ENCODE measurements at places on chromosomes 2 and 18.

DNA sequence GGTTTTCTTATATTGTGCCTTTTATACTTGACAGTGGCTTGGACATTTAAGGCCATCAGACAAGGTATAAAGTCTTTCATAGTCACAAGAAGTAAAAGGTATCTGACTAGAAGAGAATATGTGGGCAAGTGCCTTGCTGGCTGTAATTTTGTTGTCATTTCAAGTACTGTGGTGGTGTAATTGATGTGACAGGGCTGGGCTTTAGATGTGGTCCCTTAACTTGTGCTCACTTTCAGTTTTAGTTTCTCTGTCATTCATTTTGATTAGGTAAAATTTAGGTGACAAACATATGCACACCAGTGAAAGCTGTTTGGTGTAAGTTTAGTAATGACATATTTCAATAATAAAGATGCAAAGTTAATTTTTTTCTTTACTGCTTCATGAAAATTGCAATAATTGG, 31.2 kb upstream of the TBR1 start:
- no peak for DNase-seq

DNA sequence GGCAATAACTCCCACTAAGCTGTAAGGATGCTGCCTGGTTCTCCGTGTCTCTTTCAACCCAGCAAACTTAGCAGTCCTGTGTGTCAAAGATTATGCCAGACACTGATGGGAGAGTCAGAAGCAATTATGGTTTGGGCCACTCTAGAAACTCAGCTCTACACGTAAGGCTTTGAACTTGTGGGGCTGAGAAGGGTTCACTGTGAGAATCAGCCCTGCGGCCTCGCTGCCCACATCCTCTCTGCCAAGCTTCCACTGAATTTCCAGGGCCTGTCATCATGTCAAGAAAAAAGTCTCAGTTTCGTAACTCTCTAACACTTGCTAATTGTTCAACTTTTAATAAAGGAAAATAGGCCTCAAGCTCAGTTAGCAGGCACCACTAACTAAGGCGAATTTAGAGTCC, 308.8 kb upstream of the LYPD1 start:
- DNase-seq, result no peak

DNA sequence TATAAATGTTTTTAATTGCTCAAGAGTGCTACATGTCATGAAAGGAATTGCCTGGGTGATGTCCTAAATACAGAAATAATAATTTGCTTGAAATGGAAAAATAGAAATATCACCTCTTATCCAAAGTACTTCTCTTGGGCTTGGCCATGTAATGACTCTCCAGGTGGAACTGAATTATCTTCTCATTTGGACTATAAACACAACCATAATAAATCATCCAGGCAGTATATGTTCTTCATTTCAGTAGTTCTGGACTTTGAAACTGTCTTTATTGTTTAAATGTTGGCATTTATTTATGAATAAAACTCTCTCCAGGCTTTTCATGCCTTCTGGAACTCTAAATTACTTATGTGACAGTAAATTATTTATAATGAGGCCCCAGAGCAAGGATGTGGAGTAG, 40.5 kb downstream of the OXER1 start:
- DNase-seq, result no peak

DNA sequence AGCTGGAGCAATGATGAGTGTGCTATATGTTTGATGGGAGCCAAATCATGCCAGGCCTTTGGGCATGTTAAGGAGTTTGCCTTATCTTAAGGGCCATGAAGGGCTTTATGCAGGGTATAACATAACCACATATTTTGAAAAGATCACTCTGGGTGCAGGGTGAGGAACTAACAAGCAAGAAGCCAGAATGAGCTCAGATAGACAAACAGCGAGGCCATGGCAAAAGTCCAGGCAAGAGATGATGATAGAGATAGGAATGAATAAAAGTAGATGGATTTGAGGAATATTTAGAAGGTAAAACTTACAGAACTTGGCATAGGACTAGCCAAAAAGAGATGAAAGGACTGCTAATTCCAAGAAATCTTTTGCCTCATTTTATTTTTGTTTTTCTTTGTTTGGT, 6.7 kb downstream of the GALNT3 start:
- no peak for DNase-seq

DNA sequence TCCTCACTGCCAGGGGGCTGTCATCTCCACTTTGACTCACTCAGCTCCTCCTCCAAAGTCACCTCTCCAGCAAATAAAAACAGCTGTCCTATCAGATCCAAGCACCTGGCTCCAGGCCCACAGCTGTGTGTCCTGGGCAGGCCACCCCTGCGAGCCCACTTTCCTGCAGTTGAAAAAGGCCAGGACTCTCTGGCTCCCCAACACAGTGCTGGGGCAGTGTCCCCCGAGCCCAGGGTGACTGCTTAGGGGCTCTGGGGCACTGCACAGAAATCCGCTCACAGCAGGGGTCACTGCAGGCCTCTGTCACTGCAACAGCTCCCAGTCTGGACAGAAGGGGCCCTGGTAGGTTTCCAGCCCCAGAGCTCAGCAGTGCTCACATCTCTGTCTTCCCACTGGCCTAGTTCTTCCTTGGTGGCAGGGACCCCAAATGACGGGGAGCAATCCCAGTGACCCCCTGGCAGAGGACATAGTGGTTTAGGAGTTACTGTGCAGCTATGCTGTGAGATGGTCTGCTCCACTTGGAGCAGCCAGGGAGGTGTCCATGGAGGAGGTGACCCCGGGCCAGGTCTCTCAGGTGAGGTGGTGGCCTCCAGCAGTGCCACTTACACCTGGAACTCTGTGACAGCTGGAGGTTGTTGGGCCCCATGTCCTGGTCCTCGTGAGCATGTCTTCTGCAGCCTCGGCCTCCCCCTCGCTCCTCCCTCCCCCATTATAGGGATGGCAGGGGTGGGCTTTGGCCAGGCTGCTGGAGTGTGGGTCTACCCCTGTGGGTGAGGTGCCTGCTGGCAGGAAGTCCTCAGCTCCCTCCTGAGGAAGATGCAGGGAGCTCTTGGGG, 35.5 kb downstream of the HS6ST1 start:
- no peak for DNase-seq

- no peak for DNase-seq
Observed at GRCh38 chr2:79359419-79359818, 153.4 kb upstream of the CTNNA2 start.

GRCh38 chr2:120460511-120460910, 114.6 kb downstream of the INHBB start:
- no peak for DNase-seq

DNA sequence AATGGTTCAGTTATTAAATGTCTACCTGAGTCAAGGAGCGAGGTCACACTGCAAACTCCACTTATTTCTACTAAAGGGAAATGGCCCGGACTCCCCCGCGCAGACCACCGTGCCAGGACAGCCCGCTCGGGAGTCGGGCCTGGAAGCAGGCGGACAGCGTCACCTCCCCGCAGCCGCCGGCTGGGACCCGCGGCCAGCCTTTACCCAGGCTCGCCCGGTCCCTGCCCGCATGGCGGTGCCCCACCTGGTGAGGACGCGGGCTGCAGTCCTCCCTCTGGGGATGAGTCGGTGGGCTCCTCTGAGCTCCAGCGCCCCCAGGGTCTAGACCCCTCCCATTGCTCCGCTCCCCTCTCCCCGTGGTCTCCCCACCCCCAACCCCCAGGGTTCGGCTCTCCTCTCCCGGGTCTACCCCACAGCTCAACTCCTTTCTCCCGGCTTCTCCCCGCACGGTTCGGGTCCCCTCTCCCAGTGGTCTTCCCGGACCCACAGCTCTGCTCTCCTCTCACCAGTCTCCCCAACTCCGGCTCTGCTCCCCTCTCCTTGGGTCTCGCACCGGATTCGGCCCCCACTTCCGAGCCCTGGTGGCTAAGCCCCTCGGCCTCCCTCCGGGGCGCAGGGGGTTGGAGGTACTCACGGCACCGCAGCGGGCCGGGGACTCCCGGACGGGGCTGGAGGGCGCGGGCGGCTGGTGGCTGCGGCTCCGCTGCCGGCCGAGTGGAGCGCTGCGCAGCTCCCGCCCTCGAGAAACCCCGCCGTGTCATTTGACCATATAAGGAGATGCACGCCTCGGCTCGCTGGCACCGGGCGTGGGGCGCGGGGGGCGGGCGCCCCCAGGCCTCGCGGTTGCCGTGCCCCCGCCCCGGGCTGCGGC, at the start of gene FHL2:
Gene FHL2, minus strand, starts transcription at position 716 of the 871 bp plus-strand sequence. CDS start 12,535 bp downstream, outside the sequence.
- DNase-seq, result peak; percentile 30

DNA sequence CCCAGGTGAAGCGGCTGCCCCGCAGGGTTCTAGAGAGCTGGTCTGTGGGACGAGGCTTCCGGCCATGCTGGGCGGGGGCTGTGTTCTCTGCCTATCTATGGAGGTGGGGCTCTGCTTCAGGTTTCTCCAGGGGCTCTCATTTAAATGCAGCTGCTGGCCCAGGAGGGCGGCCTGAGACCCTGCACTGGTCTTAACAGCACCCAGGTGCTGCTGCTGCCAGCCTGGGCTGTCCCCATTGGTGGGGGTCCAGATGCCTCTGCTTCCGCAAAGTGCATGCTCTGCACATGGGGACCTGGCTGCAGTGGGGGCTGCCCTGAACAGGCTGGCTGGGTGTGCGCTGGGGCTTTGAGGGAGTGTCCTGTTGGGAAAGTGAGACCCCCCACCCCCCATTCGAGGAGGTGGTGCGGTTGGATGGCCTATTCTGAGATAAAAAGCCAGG, 29.7 kb upstream of the ALLC start:
- no peak for DNase-seq

- DNase-seq, result no peak
Observed at GRCh38 chr2:48607307-48608014, 10.2 kb upstream of the GTF2A1L start.

- DNase-seq, result no peak
Observed at GRCh38 chr2:73444202-73444601, 58.6 kb downstream of the ALMS1 start.

DNA sequence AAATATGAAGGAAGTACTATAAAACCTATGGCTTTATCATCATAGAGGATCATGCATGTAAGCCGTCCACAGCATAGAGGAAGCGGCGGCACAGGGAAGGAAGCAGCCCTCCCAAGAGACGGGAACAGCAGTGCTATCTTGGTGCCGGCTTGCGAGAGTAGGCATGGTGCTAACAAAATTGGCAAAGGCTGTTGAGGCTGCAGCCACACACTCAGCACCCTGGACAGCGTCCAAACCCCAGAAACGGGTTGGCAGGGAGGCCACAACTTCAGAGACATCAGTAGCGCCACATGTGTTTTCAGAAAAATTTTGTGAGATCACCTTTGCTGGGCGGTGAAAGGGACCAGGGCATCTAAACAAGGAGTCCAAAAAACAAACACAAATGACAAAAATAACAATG, 37.7 kb downstream of the NETO1 start:
- no peak for DNase-seq

GRCh38 chr2:149400997-149401396, 70.6 kb downstream of the LYPD6 start:
- no peak for DNase-seq

DNA sequence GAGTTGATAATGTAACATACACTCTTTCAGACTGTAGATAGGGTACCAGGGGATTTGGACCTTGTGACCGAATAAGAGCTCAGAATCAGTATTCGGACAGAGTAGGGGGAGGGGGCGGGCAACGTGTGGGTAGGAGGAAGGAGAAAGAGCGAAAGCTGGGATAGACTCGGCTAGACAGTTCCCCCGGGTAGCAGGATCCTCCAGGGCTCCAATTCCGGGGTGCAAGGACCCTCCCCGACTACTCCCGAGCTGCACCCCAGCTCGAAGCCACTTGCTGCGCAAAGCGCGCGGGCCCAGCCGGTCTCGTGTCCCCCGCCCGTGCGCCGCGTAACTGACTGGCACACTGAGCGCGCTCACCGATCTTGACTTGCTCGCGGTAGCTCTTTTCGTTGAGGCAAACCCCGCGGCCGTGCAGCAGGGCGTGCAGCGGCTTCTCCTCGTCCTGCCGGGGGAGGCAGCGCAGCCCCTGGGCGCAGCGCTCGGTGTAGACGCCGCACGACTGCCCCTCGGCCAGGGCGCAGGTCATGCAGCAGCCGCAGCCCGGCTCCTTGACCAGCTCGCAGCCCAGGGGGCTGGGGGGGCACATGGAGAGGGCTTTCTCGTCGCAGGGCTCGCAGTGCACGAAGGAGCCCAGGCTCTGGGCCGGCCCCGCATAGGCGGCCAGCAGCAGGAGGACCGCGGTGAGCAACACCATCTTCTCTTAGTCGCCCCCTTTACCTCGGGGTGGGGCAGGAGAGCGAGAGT, 1.1 kb downstream of the IGFBP5 start:
- no peak for DNase-seq

DNA sequence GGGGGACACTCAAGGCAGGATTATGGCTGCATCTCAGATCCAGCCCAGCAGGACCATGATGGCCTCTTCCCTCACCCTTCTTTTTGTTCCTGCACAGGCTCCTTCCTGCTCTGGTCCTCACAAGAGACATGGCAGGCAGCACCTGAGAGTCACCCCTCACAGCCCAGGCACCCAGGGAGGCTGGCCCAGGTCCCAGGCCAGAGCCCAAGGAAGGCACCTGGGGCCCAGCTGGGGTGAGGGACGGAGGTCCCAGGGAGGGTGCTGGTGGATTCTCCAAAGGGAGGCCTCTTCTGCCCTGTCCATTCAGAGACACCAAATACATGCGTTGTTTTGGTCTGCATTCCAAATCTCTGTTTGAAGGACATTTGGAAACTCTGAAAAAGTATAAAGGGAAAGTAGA, 285.4 kb upstream of the HS6ST1 start:
- DNase-seq, result no peak

DNA sequence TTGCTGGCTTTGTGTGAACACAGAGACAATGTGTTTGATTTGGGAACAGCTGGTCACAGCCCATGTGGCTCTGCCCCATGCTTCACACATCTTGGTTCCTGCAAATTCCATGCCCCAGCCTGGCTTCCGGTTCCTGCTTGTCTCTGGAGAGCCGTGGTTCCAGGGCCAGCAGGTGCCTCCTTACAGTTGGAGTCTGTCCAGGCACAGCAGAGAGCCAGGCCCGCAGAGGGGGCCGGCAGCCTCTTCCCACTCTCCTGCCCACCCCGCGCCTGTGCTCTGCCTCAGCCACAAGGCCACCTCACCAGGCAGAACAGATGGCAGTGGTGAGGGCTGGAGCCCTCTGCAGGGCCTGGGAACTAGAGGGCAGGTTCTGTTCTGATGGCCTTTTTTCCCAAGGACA, 81.5 kb downstream of the LDLRAD4 start:
- DNase-seq, result no peak

DNA sequence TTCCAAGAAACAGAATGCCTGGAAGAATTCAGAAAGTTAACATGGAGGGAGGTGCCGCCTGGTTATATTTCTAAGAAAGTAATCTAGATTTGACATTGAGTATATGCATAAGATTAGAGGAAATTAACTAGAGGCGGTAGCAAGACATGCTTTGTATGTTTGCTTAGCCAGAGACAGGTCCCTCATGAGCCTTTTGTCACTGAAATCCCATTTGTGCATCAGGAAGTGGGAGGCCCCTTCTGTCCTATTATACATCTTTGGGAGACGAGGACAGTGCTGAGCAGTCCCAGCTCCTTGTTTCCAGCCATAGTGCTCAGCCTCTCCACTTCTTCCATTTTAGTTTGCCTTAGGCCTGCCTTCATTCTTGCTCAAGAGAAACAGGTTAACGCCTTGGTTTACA, 115.4 kb upstream of the LHCGR start:
- no peak for DNase-seq

- no peak for DNase-seq
Observed at GRCh38 chr2:88582030-88582429, 45.2 kb downstream of the EIF2AK3 start.

GRCh38 chr18:79922971-79923411, 28.5 kb downstream of the SLC66A2 start:
- no peak for DNase-seq

All from activated CD4-positive, CD25-positive, alpha-beta regulatory T cell (primary cell).